NCI-H1417 (cell line): ENCODE measurements at places on chromosomes 2 and 18.

DNA sequence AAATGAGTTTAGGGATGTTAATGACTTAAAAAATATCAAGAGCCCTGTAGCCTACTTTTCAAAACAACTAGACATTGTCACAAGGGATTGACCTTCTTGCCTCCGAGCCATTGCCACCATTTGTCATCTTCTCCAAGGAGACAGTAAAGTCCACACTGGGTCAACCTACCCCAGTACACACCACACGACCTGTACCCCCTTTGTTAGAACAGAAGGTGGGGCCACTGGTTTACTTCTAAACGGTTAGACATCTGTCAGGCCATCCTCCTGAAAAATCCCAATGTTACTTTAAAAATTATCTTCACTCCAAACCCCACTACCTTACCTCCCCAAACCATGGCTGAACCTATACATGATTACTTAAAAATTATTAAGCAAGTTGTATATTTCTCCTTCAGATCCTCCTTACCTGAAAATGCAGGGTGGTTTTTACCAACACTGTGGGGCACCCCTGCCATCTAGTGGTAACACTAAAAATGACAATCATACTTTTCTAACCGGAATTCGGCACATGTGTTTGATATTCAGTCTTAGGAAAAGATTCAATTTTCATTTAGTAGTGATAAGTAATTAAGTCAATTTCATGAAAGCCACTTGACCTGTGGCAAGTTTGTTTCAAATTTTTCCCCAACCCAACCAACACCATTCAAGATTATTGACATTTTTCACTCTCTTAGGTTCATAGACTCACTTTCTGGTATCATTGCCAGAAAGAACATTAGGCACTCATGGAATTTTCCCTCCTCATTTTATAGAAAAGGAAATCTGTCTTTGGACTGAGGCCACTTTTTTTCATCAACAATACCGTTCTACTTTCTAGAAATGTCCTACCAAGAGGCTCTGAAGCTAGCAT, 265.3 kb upstream of the PKDCC start:
- peak; percentile 77 for DNase-seq

DNA sequence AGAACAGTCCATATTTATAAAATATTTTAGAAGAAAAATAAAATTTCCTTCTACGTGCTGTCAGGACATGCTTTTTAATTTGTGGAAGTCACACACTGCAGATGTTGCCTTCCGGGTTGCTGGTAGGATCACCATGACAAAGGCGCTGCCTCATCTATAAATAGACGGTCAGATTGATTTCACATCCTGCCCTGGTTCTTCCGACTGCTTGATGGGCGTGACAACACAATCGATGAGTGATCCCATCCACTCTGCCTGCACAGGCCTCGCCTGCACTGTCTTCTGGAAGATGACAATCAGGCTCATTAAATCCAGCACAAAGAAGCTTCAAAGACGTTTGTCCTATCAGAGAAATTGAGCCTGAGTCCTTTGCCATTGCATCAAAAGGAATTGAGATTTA, 318.9 kb upstream of the TRIB2 start:
- peak; percentile 62 for DNase-seq

GRCh38 chr2:70871398-70872211, 36.0 kb upstream of the CD207 start:
- peak; percentile 65 for DNase-seq

GRCh38 chr18:49332706-49333406, 127.6 kb downstream of the DYM start:
- no peak for DNase-seq

- DNase-seq, result no peak
These were observed 245.7 kb downstream of the TNS1 start for GRCh38 chr2:217757108-217757463.

- no peak for DNase-seq
These were observed 5.6 kb upstream of the CENPA start for GRCh38 chr2:26780203-26780760.

GRCh38 chr18:45733535-45733934, 9.6 kb downstream of the SLC14A1 start:
- no peak for DNase-seq

DNA sequence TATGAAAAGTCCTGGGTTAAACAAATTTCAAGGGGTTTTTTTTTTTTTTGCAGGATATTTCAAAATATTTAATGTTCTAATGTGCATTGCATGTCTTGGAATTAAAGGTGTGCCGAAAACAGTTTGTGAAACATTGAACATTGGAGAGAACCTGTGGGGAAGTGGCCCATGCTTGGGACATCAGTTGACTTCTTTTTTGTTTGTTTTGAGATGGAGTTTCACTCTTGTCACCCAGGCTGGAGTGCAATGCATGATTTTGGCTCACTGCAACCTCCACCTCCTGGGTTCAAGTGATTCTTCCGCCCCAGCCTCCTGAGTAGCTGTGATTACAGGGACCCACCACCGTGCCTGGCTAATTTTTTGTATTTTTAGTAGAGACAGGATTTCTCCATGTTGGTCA, 71.0 kb upstream of the RAPH1 start:
- DNase-seq, result no peak

- no peak for DNase-seq
These were observed 650 bp downstream of the ORMDL1 start for GRCh38 chr2:189783451-189783926.

- DNase-seq, result no peak
These were observed 3.5 kb upstream of the RFX8 start for GRCh38 chr2:101478181-101479001.

DNA sequence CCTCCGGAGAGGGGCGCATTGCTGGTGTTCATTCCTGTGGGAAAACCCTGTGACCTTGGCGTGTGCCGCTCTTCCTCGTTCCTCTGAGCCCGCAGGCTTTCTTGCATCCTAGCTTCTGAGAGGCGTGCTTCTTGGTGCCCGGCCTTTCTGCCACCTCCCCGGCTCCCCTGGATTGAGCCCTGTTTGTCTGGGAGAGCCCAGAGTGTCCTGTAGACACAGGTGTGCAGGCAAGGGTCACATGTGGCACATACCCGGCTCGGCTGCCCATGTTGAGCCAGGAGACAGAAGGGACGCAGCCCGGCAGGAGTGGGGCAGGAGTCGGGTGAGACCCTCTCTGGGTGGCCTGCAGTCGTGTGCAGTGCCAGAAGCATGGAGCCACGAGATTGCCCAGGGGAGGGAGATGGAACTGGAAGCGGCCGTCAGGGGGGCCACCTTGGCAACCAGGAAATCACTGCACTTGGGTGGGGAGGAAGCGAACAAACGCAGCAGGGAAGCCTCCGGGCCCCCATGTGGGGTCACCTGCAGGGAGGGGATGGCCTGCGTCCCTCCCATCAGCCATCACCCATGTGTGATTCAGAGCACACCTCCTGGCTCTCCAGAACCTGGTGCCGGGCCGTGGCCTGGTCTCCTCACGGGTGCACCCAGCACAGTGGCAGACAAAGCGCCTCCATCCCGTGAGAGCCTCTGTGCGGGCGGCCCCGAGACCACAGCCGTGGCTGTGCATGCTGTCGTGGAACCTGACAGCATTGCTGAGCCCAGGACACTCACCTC, 92.9 kb downstream of the SH3BP4 start:
- DNase-seq, result no peak

DNA sequence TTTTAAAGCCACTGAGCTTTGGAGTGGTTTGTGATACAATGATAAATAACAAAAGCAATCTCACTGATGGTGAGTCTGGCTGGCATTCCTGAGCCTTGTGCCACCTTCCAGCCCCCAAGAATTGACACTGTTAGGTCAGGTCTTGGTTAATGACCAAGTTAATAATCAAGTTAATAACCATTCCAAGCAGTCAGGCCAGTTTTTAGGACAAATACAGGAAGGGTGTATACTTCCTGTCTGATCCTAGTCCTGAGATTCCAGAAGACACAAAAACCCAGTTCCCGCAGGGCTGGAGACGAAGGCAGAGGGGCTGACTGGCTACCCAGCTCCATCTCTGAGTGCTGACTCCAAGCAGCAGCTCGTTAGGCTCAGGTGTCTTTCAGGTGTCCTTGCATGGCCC, 74.6 kb upstream of the LAPTM4A start:
- DNase-seq, result no peak

DNA sequence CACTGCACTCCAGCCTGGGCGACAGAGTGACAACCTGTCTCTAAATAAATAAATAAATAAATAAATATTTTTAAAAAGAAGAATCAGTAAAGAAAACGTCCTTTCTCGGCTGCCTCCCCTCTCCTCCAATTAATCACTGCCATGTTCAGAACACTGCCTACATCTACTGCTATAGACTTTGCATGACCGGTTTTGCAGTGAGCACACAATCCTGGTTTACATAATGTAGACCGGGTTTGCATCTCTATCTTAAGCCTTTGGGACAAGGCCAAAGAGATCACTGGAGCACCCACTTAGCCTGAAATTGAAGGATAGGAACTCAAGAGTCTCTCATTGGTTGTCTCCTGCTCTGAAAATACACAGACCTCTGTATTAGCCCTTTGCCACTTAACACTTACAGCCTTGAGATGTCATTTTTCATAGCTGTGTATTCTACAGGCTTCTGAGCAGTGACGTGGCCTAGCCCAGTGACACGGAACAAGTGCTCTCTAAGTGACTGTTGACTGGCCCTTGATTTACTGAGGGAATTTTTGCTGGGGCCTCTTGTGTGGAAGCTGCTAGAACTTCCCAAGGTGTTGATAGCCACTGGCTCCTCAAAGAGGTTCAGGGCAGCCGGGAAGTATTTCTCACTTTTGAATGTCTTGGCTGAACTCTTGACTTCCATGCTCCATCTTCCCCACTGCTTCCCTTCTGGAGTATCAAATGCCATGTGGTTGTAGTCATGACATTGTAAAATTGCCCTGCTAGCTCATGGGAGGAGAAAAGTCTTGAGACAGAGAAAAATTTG, 45.3 kb upstream of the CCBE1 start:
- no peak for DNase-seq
